PC-3 (cell line): ENCODE measurements at places on chromosomes 7 and 10. TPM values are rescaled to one million over a fixed set of nuclear protein-coding genes. Genes with fewer than 3 reads are reported as not detected.

DNA sequence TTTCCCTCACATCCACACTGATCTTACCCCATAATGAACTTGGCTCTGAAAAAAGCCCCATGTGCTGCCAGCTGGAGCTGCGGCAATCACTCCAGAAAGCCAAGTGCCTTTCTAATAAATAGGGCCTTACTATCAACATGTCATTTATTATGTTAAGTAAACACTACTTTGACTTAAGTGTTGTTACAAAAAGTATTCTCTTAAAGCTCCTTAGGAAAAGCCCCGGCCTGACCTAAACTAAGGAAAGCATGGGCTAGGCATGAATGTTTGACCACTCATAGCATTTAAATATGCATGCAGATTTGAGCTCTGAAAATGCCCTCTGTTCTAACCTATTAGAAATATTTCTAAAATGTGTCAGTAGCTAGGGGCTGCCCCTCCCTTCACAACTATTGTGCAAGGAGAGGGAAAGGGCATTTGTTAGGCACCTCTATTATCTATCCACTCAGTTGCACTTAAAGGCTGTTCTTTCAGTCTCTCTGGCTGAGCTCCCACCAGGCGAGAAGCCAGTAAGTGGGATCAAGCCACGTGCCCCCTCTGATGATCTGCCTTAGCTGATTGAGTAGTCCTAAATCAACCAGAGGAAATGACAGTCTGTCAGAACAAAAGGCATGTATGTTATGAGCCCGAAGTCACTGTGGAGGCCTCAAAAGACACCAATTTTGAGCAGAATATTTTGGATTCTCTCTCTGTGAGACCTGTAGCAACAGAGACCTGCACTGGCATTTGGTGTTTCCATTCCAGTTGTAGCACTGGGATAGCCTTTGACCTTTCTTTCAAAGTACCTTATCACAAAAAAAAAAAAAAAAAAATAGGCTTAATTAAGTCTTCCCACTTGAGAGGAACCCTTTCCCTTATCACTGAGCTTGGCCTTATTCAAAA, 77.1 kb downstream of the ITGB8 start:
- peak; percentile 84 for DNase-seq

GRCh38 chr7:127391591-127392181, 822 bp downstream of the ZNF800 start:
- peak; percentile 30 for DNase-seq

DNA sequence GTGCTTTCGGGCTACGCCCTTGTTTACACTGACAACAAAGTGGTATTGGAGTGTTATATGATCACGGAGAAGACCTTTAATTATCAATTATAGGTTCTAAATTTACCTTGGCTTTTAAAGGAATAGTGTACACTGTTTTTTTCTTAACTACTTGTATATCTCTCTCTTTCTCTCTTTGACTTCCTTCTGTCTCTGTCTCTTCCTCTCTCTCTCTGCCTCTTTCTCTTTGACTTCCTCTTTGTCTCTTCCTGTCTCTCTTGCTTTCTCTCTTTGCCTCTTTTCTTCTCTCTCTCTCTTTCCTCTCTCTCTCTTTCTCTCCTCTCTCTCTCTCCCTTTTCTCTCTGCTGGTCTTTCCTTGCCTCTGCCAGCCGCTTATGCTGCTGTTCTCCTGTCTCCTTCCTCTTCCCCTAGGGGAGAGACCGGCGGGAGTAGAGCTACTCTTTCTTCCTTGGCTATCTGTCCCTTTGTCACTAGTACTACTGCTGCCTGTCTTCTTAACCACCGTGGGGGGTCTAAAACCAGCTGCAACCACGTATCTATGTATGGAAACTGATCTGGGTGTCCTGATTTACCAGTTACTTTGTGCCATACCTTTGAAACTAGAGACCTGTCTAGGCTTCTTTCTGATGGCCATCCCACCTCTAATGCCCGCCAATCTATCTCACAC, 36.9 kb upstream of the GSDME start:
- no peak for DNase-seq

- DNase-seq: no peak
These were observed 336.8 kb downstream of the TFEC start for GRCh38 chr7:115693779-115694178.

DNA sequence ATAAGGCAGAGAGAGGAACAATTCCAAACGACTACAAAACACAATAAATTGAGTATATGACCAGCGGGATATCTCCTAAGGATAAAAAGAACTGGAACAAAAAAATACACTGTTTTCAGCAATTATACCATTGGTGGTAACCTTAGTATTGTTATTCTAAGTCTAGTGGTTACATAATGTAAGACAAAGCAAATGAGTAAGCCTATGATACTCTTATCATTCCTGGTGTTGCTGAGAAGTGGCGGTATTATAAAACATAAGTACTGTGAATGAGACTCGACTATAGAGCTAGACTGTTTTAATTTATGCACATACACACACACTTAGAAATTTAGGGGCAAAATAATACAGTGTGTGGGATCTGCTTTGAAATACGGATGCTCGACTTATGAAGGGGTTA, 107.7 kb downstream of the NRBF2 start:
- DNase-seq: no peak

DNA sequence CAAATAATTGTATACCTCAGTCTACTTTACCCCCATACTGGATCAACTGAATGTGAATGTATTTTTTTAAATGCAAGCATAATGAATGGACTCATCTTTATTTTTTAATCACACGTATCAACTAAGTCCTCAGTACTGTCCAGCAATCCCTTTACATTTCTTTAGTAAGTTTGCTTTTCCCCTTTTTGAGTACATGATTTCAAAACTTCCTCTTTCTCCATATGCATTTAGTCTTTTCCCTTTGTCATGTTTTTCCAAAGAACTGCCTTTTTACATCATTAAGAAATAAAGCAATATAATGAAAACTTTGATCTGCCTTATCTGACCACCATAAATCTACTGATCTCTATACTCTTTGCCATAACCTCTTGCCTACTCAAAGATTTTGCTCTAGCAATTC, 182.5 kb upstream of the AKR1E2 start:
- no peak for DNase-seq

DNA sequence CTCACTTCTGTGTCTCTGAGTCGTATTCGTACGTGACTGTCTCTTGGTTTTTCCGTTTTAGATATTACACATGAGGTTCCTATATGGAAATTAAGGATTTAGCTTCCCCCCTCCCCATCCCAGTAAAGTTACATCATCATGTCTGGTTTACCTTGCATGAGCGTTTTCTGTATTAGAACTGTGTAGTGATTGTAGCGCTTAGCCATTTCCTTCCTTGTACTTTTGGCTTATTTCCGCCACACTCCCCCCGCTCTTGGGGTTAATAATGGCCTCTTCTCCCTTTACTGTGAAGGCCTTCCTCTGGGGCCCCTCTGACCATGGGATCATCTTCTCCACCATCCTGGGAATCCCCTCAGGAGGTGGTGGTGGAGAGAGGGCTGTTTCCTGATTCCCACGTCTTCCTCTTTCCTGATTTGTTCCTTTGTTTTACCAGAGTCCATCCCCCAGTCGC, 27.2 kb upstream of the AP5Z1 start:
- DNase-seq: no peak

GRCh38 chr7:19101472-19101871, 16.0 kb downstream of the TWIST1 start:
- no peak for DNase-seq

DNA sequence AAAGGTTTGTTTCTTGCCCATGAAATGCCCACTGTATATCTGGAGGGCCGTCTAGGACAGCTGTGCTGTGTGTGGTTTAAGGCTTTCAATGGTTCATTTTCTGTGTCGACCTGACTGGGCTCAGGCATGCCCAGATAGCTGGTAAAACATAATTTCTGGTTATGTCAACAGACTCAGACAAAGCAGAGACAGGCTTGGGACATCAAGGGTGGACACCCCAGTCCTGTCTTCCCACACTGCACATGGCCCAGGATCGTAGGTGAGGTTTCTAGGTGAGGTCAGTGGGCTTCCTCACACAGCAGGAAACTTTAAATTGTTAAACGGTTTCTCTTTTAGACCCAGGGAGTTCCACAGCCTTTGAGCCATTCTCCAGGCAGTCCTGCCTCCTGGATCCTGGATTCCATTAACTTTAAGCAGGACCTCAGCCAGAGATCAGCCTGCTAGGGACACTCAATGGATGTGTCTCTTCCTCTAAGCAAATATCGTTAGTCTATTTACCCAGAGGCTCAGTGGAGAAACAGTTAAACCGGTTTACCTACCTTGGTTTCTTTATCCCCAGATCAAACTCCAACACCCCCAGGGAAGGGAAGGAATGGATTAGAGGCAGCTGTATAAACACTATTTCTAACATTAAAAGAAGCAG, 66.4 kb downstream of the ST8SIA6 start:
- peak; percentile 81 for DNase-seq

- DNase-seq: no peak
These were observed 27.3 kb downstream of the SEC23IP start for GRCh38 chr10:119919826-119920225.

- DNase-seq: no peak
These were observed 554.9 kb downstream of the KCNMA1 start for GRCh38 chr10:77082601-77083252.

- no peak for DNase-seq
These were observed 19.0 kb upstream of the MGMT start for GRCh38 chr10:129448086-129448485.

BAMBI gene
- total RNA-seq: 9.6 and 10.7 TPM in 2 replicates

NCF1 gene
- total RNA-seq: not detected in 2 replicates

VSTM4 gene
- not detected in 2 replicates for total RNA-seq

CPVL gene
- 14.7 and 15.3 TPM in 2 replicates for total RNA-seq

ACSL5 gene
- 1.4 TPM in 1 of 2 replicates, not detected in the other for total RNA-seq

EGR2 gene
- 2.7 and 2.8 TPM in 2 replicates for total RNA-seq

DENND2A gene
- total RNA-seq: 8.9 and 10.6 TPM in 2 replicates
